ENCODE measurements at places on chromosomes 7 and 10.
A peak's percentile ranks its signal among the peaks of the same experiment; 100 is the strongest.

- peak; percentile 57 for DNase-seq
These were observed 70.8 kb downstream of the OAT start for GRCh38 chr10:124347956-124348355.

DNA sequence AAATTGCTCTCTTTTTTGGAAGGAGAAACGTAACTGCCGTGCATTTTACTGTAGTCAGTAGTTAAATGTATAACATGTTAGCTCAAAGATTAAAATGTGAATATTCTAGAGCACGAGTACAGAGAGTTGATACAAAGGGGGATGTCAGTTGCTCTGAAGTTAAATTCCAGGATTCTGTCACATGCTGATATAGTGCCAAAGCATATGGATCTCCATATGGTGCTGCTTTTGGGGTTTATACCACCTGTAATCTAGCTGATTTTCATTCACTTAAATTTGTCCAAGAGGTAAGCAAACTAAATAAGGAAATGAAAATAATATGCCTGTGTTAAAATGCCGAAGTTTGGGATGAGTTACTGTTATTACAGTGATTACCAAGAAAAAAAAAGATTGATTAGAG lies 298.6 kb downstream of the EXOC4 start:
- no peak for DNase-seq

DNA sequence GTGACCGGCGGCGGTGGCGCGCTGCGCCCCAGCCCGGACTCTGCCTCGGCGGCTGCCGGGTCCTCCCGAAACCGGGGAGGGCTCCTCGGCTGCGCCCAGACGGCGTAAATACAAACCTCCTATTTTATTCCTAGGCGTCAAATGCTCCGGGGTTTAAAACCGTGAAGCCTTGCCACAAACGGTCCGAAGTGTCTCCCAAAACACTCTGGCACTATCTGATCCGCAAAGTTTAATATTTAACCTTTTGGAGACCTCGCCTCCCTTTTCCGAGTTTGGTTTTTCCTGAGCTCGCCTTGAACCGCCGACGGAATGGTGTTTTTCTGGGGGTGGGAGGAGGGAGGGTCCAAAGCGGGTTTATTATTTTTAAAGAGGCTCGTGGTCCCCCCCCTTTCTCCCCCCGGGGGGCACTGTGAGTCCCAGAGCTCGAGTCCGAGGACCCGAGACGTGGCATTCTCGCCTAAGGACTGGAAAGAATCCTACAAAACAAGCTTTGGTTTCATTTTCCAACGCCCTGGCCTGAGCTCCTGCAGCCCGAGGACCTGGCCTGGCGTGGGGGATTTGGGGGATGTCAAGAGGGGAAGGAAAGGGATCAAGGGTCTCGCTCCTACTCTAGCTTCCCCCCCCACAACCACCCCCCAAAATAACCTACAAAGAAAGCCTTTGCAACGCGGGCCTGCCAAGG lies 1.8 kb downstream of the TNRC18 start:
- peak; percentile 60 for DNase-seq

DNA sequence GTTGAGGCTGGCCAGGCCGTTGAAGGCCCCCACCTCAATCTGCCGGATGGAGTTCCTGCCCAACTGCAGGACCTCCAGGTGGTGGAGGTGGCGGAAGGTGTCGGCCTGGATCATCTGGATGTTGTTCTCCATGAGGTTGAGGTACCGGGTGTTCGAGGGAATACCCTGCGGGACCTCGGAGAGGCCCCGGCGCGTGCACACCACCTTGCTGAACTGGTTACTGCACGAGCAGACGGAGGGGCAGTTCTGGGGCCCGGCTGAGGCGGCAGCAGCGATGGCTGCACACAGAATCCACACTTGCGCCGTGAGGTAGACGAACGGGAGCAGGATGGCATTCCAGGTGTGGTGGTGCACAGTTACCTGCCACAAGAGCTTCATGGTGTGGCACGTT lies 979 bp downstream of the LRRC4 start:
- DNase-seq = peak; percentile 67

- DNase-seq = no peak
These were observed 413.2 kb upstream of the PHF14 start for GRCh38 chr7:10560497-10560896.

GRCh38 chr10:102856758-102857424 lies 2.8 kb downstream of the BORCS7 start:
- peak; percentile 19 for DNase-seq

GRCh38 chr7:80184693-80185092 lies 50.1 kb downstream of the GNAI1 start:
- DNase-seq = no peak

GRCh38 chr7:6273917-6274630 lies 1.6 kb upstream of the CYTH3 start:
- DNase-seq = no peak

DNA sequence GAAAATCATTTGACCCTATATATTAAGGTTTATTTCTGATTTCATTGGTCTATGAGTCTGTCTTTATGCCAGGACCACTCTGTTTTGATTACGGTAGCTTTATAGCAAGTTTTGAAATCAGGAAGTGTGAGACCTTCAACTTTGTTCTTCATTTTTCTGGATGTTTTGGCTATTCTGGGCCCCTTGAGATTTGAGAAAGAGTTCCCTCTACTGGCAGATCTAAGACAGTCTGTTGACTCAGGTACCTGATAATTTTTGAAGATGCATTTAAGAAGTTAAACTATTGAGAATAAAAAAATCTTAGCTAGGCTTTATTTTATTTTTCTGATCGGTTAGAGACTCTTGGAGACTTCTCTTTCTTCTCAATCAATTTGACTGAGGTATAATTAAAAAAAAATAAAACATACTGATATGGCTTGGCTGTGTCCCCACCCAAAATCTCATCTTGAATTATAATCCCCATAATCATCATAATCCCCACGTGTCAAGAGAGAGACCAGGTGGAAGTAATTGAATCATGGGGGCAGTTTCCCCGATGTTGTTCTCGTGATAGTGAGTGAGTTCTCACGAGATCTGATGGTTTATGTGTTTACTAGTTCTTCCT lies 209.2 kb downstream of the SNX10 start:
- peak; percentile 63 for DNase-seq

DNA sequence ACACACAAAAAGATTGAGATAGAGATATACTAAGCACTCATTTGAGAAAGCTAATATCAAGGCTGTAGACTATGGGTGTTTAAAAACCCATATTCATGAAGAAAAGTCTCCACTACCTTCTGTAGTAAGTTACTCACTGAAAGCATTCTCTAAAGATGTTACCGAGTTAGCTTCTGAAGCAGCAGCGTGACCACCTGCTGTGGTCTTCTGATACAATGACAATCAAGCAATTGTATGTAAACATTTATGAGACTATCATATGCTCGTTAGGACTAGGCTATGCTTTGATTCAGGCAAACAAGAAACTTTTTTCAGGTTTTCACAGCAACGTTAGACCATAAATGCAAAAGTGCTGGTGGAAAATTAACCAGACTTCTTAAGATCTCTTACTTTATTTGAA lies 11.2 kb downstream of the RHOBTB1 start:
- peak; percentile 9 for DNase-seq

DNA sequence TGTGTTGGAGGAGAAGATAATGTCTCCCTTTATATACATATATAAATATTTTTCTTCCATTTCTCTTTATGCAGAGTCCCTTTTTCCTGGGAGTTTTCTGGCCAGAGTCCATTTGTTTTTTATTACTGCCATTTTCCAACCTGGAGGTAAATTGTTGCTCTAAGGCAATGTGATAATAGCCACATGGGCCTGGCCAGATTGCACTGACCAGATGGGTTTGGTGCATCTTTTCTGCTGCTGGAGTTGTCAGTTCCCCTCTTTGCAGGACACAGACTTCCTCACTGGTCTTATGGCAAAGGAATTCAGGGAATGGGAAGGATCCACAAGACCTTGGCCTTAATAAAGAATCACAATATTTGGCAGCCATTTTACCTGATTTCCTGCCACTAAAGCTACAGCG lies 254.9 kb downstream of the SORCS3 start:
- DNase-seq = no peak

- no peak for DNase-seq
These were observed 98.4 kb upstream of the CCNY start for GRCh38 chr10:35237766-35238512.

DNA sequence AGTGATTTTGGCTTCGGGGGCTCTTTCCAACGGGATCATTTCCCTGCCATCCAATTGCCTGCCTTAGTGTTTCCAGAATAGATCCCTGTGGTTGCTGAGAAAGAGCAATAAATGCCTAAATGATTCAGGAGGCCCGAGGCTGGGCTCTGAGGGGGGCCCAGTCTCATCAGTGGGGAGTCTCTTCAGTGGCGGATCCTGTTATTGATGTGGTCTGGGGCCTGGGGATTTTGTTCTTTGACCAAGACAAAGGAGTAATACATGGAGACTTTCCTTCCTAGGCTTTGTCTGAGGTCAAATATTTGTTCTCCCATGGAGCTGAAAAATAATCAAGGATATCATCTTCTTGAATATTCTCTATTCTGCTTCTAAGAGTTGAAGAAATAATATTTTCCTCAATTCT lies 40.8 kb downstream of the TAS2R41 start:
- DNase-seq = no peak

- DNase-seq = no peak
These were observed 152.9 kb upstream of the INHBA start for GRCh38 chr7:41855798-41856197.

DNA sequence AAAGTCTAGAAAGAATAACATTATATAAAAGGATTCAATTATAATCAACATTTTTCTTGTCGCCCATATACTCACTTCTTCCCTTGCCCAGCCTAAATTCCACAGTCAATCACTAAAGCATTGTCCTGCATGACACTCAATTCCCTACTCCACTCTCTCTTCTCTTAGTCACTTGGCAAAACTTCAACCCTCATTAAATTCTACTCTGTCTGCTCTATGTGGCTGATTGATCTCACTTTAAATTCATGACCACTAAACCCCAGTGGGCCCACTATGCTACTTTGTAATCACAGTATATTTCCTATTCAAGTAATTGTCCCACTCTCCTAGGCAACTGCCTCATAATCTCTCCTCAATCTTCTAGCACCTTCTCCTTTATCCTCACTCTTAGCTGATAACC lies 54.1 kb downstream of the MTERF1 start:
- no peak for DNase-seq

GRCh38 chr7:93923296-93923695 lies 1.8 kb downstream of the GNG11 start:
- no peak for DNase-seq

DNA sequence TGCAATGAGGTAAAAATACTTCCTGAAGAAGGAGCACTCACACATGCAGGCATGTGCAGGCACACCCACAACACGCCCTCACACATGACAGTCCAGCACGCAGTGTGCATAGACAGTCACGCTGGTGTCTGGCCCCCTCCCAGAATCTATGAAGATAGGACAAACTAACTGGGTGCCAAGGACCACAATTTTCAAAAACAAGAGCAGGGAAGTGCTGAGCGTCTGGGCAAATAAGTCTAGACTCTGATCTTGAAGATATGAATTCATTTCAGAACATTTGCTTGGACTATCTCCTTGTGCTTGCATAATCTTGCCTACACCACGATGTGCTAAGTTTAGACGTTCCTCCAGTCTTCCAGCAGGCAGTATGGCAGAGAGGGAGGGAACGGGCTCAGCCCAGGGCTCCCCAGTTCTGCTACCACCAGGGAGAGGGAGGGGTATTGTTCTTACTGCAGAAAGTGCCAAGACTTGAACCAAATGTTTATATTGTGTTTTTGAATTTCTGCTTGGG lies 276.5 kb upstream of the KLF6 start:
- no peak for DNase-seq

GRCh38 chr10:131907679-131908078 lies 6.9 kb downstream of the PPP2R2D start:
- DNase-seq = no peak

- no peak for DNase-seq
These were observed 23.0 kb upstream of the MSS51 start for GRCh38 chr10:73456187-73456890.

DNA sequence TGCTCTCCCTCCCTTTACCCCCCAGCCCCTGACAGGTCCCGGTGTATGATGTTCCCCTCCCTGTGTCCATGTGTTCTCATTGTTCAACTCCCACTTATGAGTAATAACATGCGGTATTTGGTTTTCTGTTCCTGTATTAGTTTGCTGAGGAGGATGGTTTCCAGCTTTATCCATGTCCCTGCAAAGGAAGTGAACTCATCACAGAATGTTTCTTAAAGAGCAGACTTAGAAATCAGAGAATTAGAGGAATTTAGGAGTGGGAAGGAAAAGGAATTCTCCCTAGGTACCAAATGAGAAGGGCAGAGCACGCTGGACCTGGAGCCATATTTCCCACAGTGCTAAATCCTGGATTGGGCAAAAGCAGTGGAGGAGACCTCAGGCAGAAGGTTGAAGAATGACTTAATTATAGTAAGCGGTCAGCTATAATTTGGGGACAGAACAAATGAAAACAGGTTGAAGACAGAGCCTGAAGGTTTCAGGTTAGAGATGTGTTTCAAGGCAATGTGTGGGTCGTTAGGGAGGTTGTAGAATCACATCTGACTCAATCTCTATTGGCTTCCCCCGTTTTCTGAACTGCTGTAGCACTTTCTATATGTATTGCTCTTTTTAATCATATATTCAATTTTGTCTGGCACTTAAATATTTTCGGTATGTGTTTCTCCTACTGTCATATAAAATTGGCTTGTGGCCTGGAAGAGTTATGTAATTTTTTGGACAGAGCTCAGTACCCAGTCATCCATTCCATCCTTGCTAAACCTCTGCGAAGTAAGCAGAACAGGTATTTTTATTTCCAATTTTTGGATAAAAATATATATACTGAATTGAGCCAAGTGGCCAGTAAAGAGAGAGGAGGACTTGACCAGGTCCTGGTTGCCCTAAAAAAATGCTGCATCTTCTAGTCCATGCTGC lies 210.5 kb upstream of the KLF6 start:
- no peak for DNase-seq

DNA sequence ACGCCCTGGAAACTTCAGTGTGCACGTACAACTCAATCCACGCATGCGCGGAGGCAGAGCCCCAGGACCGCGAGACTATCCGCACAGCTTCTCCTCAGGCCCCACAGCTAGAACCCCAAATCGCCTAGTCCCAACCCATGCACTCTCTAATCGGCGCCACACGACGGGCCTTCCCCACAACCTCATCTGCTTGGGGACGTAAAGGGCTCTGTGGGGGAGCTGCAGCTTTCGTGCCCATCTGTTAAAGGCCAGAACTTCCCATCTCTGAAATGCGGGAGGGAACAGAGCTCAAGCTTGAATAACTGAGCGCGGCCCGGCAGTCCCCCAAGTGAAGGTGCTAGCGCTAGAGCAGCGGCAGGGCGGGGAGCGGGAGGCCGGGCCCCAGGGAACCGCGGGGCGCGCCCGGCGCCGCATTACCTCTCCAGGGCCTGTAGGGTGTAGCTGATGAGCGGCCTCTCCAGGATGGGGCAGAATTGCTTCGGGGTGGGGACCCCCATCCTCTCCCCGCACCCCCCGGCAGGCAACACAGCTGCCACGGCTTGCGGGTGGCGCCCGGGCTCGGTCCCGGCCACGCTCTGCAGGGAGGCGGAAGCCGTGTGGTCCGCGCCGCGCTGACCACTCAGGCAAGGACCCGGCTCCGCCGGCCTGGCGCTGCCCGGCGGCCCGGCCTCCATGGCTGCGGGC lies 547 bp downstream of the CRPPA start:
- DNase-seq = peak; percentile 89

GRCh38 chr10:132446661-132447445 lies 49.9 kb downstream of the PWWP2B start:
- no peak for DNase-seq
